Stimulated activated CD4-positive, alpha-beta T cell treated with anti-CD3 and anti-CD28 coated beads, TNF-alpha, amount 100 ng/mL, for 1 hour (primary cell): ENCODE measurements at places on chromosomes 4 and X.

DNA sequence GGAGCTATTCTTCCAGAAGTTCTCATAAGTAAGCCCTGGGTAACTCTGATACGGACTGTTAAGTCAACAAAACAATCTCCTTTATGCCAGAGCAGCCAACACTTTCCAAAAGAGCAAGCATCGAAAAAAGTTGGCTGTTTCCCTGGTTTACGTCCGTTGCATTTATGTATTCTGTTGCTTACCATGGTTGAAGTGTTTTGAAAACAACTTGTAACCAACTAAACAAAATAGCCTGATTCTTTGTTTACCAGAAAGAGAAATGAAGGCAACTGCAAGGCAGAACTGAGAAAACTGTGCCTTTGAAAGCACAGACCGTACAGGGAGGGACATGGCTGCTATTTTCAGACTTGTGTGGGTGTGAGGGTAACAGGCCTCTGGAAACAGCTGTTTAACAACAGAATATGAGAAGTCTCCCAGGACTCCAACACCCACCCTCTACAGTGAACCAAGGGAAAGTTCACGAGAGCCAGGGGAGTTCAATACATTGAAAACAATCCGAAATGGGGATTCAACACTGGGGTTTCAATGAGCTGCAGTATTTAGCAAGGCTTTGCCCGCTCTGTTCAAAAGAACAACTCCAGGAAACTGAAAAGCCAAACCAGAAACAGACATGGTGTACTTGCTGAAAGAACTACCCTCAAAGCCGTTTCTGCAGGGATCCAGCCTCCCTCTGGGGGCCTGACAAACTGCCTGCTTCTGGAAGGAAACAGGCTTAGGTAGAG, 95.8 kb upstream of the EGFL6 start:
- DNase-seq = no peak

DNA sequence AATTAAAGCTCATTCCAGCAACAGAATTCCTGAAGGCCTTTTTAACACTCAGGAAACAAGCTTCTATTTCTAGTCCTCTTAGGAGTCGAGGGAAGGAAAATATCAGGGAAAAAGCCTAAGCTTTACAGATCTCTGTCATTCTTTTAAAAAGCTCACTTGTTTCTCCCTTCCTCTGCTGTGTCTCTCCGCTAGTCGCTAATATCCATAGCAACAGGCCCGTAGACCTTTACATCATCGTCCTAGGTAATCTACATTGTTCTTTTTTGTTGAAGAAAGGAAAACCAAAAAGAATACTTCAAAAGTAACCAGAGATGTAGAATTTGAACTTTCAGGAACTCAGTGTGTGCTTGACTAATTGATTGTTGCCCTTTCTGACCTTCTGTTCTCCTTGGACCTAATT, 45.9 kb upstream of the MTMR1 start:
- DNase-seq = no peak

DNA sequence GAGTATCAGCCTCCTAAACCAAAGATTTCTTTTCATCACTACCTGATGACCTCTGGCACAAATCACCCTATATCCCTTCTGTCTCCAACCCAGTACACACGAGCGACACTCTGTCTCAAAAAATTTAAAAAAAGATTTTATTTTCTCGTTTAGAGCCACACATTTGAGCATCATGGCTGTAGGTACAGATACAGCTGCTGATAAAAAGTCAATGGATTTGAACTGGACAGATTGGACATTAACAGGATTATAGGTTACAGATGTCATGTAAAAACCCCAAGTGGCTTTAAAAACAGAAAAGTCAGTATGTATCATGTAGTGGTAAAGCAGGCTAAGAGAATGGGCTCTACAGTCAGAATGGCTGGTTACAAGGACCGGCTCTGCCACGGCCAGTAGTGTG, 171.1 kb downstream of the SCFD2 start:
- no peak for DNase-seq

- DNase-seq = peak; percentile 0
Measured at GRCh38 chr4:118352843-118353533, at the start of gene PRSS12. Gene PRSS12 (minus strand): TSS chr4:118353003. CDS start chr4:118352720, 283 bp downstream.

GRCh38 chr4:54554339-54554990, 103.3 kb upstream of the KIT start:
- no peak for DNase-seq

- DNase-seq = no peak
Measured at GRCh38 chrX:103309860-103310554, 783 bp downstream of the BEX2 start.
